ENCODE measurements at places on chromosomes 1 and 21.

DNA sequence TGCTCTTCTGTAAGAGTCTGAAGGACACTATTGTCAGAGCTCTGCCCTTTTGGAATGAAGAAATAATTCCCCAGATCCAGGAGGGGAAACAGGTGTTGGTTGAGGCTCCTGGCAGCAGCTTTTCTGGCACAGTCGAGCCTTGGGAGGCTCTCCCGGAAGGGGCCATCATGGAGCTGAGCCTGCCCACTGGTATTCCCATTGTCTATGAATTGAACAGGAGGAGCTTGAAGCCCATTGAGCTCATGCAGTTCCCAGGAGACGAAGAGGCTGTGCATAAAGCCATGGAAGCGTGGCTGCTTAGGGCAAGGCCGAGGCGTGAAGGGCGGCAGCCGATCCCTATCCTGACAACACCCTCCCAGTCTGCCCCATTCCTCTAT, 26.6 kb downstream of the UBE4B start:
- no peak for DNase-seq

DNA sequence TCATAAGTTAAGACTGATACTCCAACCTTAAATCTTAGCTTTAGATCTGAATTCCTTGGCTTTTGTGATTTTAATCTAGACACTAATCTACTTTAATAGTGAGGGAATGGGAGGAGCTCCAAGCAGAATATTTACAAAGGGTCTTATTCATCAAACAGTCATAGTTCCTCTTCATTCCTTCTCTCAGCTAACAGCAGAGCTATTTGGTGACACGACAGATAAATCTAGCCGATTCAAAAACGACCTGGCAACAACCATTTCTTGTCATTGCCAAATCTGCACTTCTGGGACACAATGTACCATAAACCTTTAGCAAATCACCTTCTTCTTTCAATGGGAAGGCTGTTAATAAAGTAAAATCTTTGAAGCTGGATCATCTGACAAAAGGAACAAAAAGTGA, 52.8 kb upstream of the FOXD3 start:
- no peak for DNase-seq

DNA sequence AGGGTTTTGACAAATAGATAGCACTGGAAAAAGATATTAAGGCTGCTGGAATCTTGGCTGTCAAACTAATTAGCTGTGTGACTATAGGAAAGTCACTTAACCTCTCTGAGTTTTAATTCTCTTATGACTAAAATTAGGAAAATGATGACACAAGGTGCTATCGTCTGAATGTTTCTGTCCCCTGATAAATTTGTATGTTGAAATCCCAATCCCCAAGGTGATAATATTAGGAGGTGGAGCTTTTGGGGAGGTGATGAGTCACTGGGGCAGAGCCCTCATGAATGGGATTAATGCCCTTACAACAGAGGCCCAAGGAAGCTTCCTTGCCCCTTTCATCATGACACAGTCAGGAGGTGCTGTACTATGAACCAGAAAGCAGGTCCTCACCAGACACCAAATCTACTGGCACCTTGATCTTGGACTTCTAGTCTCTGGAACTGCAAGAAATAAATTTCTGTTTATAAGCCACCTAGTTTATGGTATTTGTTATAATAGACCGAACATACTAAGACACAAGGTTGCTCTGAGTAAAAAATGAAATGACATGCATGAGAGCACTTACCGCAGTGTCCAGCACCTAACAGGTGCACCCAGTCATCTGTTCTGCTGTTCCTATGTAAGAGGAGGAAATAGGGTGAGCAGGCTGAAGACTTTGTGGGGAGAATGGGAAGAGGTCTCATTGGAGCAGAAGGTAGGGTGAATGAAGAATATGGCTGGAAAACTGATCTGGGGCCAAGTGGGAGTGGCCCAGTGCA, 26.3 kb upstream of the DISP1 start:
- DNase-seq = no peak

DNA sequence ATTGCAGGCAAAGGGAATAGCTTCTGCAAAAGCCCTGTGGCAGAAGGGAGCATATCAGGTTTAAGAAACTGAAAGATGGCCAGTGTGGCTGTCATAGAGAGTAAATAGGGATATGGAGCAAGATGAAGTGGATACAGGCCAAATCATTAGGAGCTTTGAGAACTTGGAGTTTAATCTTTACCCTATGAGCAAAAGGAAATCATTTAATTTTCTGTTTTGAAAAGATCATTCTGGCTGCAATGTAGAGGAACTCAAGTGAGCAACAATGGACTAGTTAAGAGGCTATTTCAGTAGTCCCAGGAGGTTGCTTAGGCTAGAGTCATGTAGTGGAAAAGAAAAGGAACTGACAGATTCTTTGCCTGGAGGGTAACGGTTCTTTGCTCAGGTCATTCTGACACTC, 47.2 kb downstream of the RAP1A start:
- DNase-seq = no peak

DNA sequence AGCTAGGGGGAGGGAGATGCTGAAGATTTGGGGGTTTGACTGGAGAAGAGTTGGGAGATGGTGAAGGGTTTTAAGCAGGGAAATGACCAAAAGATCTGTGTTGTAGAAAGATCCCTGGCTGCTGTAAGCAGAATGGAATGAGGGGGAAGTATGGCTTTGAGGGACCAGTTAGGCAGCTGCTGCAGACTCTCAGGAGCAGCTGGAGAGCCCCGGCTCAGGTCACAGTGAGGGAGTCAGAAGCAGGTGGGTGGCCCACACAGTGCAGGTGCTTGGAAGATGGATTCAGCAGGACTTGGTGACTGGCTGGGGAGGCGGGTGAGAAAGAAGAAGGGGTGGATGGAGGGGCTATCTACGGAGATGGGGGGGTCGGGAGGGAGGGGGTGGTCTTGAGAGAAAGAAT, 35.7 kb downstream of the EDN2 start:
- no peak for DNase-seq

DNA sequence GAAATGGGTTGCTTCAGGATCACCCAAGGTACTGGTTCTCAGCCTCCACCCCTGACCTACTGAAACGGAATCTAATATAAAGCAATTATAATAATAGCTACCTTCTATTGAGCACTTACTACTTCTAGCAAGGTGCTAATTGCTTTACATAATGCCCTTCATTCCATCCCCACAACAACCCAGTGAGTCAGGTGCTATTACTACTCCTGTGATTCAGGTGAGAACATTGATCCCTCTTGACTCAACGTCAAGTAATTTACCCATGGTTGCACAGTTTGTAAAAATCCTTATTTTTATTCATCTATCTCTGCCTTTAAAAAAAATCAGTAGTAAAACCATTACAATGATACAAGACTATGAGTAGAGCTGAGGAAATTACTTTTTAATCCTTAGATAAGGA, 85.2 kb downstream of the UCHL5 start:
- no peak for DNase-seq

GRCh38 chr1:163378554-163378953, 56.8 kb downstream of the NUF2 start:
- no peak for DNase-seq

- peak; percentile 32 for DNase-seq
These were observed 1.1 kb downstream of the SLC5A9 start for GRCh38 chr1:48223366-48224240.

DNA sequence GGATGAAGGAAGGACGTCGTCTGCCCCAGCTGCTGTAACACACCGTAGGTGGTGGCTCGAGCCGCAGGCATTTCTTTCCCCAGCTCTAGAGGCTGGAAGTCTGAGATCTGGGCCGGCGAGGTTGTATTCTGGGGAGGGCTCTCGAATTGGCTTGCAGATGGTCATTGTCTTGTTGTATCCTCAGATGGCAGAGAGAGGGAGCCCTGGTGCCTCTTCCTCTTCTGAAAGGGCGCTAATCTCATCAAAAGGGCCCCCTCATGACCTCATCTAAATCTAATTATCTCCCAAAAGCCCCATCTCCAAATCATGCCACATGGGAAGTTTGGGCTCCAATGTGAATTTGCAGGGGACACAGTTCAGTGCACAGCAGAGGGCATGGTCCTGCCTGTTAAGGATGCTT, 109.0 kb downstream of the SIK1 start:
- DNase-seq = no peak

- DNase-seq = no peak
These were observed 642 bp upstream of the SLC16A1 start for GRCh38 chr1:112956544-112957132.

All from islet precursor cell (in vitro differentiated cells).